ENCODE measurements at places on chromosomes 13 and 19.

DNA sequence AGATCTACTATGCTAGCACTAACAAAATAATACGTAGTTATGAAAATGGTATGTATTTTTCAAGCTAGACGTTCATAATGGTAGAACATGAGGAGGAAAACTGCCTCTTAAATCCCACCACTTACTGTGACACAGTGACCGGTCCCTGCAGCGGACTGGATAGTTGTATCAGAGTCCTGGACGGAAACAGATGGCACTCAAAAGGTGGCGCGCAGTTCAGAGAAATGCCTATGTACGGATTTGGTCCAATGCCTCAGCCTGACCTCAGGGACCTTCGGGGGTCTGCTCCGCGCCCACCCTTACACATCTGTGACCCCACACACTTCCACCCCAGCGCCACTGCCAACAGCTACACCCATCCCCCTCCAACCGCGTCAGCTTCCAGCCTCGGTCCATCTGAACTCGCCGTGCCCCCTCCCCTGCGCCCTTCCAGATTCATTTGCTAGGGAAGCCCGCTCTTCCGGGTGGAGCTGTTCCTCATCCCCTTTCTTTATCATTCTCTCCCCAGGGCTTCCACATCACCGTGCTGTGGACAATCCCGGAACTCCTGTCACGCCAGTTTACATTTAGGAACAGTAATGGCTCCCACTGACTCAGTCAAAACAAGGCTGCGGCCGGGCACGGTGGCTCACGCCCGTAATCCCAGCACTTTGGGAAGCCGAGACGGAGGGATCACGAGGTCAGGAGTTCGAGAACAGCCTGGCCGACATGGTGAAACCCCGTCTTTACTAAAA, 792 bp upstream of the LENG8 start:
- DNase-seq = no peak

- DNase-seq = no peak
Observed at GRCh38 chr13:44278166-44278565, 95.5 kb upstream of the SERP2 start.

- no peak for DNase-seq
Observed at GRCh38 chr13:35979361-35979951, 151.7 kb downstream of the DCLK1 start.

DNA sequence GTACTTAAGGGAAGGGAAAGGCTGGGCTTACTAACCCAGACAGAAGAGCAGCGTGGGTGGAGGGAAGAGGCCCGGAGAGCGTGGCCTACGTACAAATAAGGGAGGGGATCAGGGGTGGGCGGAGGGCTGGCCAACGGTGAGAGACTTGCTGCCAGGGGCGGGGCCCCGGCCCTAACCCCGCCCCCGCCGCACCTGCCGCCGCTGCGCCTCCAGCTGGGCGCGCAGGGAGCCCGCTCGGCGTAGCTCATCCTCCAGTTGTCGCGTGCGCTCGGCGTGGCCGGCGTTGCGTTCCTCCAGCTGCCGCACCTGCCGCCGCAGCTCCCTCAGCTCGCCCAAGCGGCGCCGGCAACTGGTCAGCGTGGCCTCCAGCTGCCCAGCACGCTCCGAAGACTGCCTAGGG, 5.7 kb downstream of the HOOK2 start:
- no peak for DNase-seq

DNA sequence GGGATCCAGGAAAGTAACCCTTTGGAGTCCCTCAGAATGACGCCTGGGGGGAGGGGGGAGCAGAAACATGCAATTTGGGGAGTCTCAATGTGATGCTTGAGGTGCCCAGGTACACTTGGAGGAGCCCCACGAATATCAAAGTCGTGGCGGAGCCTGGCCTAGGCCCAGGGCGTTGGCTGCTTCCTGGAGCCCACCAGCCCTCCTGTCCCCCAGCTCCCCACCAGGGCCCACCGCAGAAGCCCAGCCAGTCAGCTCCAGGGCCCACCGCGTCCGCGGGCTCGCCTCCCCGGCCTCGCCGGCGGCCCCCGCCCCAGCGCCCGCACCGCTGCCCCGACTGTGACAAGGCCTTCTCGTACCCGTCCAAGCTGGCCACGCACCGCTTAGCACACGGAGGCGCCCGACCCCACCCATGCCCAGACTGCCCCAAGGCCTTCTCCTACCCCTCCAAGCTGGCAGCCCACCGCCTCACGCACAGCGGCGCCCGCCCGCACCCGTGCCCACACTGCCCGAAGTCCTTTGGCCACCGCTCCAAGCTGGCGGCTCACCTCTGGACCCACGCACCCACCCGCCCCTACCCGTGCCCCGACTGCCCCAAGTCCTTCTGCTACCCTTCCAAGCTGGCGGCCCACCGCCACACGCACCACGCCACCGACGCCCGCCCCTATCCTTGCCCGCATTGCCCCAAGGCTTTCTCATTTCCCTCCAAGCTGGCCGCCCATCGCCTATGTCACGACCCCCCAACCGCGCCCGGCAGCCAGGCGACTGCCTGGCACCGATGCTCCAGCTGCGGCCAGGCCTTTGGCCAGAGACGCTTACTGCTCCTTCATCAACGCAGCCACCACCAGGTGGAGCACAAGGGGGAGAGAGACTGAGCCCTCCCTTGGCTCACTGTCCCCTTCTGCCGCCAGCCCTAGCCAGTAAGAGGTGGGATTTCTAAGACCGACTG, 2.1 kb downstream of the ZNF575 start:
- no peak for DNase-seq

DNA sequence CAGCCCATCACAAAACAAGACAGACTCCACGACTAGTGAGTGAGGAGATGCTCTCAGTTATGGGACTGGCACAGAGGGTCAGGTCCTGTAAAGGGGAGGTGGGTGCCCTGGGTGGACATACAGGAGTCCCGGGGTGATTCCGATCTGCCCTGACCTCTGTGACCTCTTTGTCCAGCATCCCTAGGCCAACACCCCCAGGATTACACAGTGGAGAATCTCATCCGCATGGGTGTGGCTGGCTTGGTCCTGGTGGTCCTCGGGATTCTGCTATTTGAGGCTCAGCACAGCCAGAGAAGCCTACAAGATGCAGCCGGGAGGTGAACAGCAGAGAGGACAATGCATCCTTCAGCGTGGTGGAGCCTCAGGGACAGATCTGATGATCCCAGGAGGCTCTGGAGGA, 6.4 kb upstream of the LILRA1 start:
- DNase-seq = no peak

- DNase-seq = no peak
Observed at GRCh38 chr19:19366434-19367396, 38.8 kb upstream of the GATAD2A start.

DNA sequence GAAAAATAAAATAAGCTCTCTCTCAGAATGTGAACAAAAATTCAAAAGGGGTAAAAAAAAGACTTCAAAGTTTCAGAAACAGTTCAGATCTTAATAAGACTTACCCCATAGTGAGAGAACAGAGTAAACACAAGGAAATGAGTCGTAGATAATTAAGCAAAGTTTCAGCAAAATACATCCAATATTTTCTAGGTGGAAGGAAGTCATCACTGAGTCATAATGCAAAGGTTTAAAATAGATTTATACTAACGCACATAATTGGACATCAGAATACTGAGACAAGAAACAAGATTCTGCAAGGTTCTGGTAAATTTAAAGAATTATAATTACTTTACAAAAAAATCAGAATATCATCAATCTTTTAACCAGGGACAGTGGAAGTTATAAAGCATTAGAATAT, 1370.7 kb upstream of the ATXN8OS start:
- DNase-seq = no peak

- no peak for DNase-seq
Observed at GRCh38 chr13:110400786-110401533, 93.9 kb downstream of the COL4A2 start.

GRCh38 chr13:39494633-39495032, 108.4 kb downstream of the LHFPL6 start:
- no peak for DNase-seq

- no peak for DNase-seq
Observed at GRCh38 chr19:3760871-3761361, 576 bp downstream of the APBA3 start.

GRCh38 chr13:27166313-27166712, 5.3 kb downstream of the USP12 start:
- DNase-seq = no peak

GRCh38 chr13:66914155-66914554, 316.0 kb downstream of the PCDH9 start:
- no peak for DNase-seq

DNA sequence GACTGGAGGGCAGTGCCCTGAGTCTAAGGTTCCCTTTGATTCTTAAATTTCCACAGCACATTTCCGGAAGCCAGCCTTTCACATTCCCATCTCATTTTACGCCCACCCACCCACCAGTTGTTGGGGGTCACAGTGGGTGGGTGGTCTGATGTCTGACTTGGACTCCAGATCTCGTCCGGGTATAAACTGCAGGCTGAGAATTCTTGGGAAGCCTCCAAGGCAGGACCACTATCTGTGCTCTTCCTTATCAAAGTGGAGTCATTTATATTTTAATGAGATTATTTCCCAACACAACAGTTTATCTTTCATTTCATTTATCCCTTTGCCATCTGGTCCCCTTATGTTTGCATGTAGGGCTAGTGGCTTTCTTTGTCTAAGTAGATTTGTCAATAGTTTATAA, 3.6 kb upstream of the FAM124A start:
- no peak for DNase-seq

DNA sequence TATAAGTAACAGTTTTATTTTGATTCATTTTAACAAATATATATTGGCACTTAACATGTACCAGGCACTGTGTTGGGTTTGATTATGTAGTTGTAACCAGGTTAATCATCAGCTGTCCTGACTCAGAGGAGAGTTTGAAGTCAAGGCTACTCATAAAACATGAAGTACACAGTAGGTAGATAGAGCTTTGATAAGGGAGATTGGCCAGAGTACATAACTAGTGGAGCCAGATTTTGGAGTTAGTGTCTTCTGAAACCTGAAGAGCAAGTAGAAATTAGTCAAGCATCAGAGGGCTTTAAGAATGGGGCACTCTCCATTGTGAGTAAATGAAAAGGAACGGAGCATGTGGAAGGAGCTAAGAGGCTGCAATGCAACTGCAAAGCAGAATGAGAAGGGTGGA, 333.9 kb downstream of the RFC3 start:
- no peak for DNase-seq

All from GM12891 (cell line).